Astrocyte of the spinal cord (primary cell): ENCODE measurements at places on chromosomes 7 and 10.

DNA sequence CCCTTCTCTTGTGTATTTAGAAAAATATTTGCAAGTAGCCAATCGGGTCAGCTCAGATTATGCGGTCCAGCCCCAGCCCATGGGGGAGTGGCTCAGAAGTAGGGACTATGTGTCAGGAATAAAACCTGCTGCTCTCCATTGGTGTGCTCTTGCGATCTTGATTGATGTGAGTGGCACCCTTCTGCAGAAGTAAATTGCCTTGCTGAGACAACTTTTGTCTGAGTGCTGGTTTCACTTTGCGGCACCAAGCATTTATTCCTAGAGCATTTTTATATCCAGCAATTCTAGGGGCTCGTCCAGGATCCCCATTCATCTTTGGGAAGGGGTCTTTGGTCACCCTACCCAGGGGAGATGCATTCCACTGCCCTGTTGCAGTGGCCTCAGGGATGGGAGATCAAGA lies 26.1 kb upstream of the FAM221A start:
- no peak for DNase-seq

DNA sequence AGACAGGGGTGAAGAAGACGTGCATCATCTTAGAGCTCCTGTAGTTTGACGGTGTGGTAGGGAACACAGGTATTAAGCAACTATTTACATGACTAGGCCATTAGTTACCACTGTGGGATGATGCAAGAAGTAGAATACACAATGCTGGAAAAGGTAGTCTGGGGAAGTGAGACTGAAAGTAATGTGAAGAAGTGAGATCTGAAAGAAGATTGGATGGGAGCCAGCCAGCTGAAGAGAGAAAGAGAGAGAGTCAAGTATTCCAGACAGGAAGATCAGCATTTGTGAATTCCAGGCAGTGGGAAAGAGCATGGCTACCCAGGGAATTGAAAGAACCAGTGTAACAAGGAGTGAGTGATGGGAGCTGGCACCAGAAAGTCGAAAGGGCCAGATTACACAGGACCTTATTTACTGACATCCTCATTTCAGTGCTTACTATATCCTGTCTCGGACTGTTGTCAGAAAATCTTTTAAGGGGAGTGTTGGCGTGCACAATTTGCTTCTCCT lies 4.0 kb upstream of the CFAP58 start:
- DNase-seq: peak; percentile 60

GRCh38 chr7:1457949-1458682 lies 1.2 kb downstream of the MICALL2 start:
- no peak for DNase-seq

- DNase-seq: no peak
Measured at GRCh38 chr10:118977835-118978234, 51.7 kb upstream of the NANOS1 start.

- no peak for DNase-seq
Measured at GRCh38 chr7:151798851-151799448, 78.0 kb downstream of the PRKAG2 start.
